CD4-positive, alpha-beta T cell treated with Interleukin-17A for 4 hours (primary cell): ENCODE measurements at places on chromosomes 5 and 9.
A peak's percentile ranks its signal among the peaks of the same experiment; 100 is the strongest.

DNA sequence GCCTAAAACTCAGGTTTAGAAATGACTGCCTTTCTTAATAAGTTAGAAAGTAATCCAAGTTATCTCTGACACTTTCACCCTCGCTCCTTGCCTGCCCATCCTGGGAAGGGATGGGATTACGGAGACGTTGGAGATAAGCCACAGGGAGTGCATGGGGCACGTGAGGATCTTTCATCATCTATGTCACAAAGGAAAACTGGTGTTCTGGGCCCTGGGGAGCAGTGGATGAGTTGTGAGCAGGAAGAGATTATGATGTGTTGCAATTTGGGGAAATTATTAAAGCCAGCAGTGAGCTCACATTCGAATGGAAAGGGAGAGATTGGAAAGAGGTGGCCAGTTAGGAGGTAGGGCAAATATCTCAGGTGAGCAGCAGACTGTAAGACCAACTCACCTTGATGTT is 12.8 kb downstream of the AFAP1L1 start:
- DNase-seq = no peak

DNA sequence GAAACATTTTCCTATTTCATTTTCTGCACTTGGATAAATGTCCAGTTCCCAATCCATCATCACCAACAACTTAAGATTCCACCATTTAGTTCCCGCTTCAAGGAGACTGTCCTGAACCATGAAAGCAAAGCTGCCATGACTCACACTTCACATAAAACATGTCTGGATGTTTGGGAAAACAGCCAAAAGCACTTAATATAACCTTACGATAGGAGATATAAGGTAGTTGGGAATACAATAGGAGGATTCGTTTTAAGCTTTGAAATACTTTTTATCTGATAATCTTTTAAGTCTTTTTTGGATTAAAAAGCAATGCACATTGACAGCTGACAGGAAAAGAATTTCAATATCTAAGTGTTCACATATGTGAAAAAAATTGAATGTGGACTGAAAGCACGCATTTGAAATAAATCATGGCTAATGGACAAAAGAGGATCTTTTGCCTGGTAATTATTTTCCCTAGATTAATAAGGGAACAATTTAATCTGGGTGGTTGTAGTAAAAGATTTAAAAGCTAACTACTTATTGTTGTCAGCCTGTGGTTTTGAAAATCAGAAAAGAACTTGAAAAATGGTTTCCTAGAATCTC is 17.3 kb upstream of the TGFBI start:
- no peak for DNase-seq

DNA sequence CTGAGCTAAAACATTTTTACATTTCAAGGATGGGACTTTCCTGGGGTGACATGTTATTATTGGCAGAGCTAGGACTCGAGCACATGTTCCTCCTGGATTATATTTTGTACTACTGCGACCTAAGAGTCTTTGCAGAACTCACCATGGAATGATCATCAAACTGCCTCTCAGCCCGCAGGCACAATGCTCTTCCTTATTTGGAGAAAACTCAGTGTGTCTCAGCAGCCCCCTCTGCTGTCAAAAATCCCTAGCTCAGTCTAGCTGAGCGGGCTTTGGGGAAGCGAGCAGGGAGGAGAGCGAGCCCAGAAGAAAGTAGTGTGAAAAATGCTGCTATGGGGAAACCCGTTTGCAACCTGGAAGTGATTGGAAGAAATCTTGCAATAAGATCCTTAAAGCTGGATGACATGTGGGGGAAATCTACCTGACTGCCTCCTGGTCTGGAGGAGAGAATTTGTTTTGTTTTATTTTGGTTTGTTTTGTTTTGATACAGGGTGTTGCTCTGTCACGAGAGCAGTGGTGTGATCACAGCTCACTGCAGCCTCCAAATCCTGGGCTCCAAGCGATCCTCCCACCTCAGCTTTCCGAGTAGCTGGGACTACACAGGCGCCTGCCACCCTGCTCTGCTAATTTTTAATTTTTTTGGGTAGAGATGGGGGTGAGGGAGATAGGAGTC is 89.9 kb upstream of the CLINT1 start:
- DNase-seq = peak; percentile 83

GRCh38 chr5:157582731-157583620 is 7.4 kb upstream of the ADAM19 start:
- no peak for DNase-seq

- no peak for DNase-seq
Observed at GRCh38 chr9:3329361-3329760, 196.4 kb downstream of the RFX3 start.

DNA sequence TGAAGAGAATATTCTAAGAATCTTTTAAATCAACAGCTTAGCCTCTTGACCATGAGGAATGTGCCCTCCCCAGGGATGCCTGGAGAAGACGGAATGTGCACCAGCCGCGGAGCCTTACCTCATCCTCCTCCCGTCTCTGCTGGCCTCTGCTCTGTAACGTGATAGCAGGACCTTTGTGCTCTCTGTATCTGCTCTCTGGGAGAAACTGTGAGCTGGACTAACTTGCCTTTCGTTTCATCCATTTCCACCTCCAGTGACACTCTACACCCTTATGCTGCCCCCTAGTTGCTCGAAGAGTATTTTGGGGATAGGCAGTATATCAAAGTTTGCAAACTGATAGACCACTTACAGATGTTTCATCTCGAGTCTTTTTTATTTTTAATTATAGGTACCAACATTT is 141.4 kb downstream of the NPR3 start:
- no peak for DNase-seq

- no peak for DNase-seq
Observed at GRCh38 chr5:96006291-96006690, 44.6 kb upstream of the ELL2 start.

- no peak for DNase-seq
Observed at GRCh38 chr9:11356067-11356466, 743.3 kb upstream of the PTPRD start.

GRCh38 chr9:14314424-14314928 is 535 bp upstream of the NFIB start:
- DNase-seq = no peak

GRCh38 chr9:86464242-86464641 is 110.0 kb upstream of the TUT7 start:
- no peak for DNase-seq

- DNase-seq = no peak
Observed at GRCh38 chr5:180977852-180978251, 10.8 kb upstream of the BTNL3 start.

GRCh38 chr9:96565671-96566497 is 53.8 kb downstream of the CDC14B start:
- no peak for DNase-seq

DNA sequence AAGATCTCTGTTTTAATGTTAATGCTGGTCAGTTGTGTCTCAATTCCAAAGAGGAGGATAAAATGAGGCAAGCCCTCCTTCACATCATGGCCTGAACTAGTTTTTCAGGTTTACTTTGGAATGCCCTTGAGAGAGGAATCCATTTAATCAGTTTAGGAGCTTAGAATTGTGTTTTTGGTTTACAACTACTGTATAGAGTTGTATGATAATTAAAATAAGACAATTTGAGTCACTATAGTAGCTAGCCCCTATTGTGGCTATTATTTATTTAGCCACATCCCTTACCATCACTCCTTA is 107.8 kb upstream of the PRLR start:
- DNase-seq = no peak

- no peak for DNase-seq
Observed at GRCh38 chr9:127081250-127082185, 40.9 kb downstream of the ANGPTL2 start.

GRCh38 chr5:172593721-172594235 is 47.3 kb upstream of the NEURL1B start:
- DNase-seq = no peak

- DNase-seq = peak; percentile 49
Observed at GRCh38 chr9:131731644-131732043, 8.2 kb downstream of the RAPGEF1 start.

DNA sequence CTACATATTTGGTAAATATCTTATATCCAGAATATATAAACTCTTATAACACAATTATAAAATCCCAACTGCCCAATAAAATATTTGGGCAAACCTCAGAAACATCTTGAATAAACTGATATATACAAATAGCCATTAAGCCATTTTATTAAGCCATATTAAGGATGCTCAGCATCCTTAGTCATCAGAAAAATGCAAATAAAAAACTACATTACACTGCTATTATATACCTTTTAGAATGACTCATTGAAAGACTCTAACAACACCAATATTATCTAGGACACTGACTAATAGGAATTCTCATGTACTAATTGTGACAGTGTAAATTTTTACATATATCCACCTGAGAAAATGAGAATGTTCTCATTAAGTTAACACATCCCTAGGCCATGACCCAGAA is 77.8 kb downstream of the CDH10 start:
- no peak for DNase-seq

DNA sequence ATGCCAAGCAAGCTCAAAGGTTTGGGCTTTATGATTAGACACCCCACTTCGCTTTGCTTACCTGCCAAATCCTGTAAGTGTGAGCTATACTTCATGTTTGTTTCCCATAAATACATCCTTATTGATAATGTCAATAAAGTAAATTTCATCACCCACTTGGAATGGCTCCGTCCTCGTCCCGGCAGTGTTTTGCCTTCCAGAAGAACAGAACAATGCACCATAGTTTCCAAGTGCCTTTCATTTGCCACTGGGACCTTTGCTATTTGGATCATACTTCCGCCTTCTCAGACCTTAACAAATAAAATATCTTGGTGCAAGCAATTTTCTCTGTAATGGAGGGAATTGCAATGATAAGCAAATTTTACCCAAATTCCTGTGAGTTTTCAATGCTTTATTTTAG is 229.3 kb downstream of the PIK3R1 start:
- no peak for DNase-seq

- no peak for DNase-seq
Observed at GRCh38 chr5:138528208-138528607, 14.8 kb downstream of the ETF1 start.

DNA sequence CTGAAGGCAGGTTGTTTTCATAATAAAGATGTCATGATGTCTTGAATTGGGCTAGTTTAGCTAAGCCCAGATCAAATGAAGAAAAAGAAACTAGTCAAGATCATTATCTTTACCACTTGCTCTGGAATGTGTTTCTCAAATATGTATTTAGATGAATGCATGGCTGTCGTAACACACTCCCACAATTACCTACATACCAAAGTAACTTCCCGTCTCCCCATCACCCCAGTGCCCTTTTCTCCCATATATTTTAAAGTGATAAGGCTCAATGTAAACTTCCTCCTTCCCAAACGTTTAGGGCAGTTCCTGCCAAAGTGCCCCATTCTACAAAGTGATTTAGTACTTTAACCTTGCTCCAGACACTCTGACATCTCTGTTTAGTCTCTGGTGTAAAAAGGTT is 61.4 kb downstream of the SLC1A3 start:
- DNase-seq = no peak

- no peak for DNase-seq
Observed at GRCh38 chr9:136994180-136994887, 2.0 kb downstream of the CLIC3 start.

- DNase-seq = no peak
Observed at GRCh38 chr9:18366184-18366583, 107.8 kb upstream of the ADAMTSL1 start.

DNA sequence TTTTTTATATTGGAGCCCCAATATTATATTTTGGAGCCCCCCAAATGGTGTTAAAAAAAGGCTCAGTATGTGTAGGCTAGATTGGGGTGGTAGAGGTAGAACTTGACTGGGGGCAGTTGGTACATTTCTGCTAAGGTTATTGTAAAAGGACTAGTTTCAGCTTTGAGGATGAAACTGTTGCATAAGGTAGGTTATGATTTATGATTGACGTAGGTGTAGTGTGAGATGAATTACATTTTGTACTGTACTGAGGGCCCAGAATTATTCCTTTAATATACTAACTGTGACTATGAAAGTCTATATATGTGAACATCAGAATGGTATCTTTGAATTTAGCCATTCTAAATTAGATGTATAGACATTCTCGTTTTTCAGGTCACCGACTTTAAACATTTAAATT is 3.6 kb downstream of the RIC1 start:
- DNase-seq = no peak

DNA sequence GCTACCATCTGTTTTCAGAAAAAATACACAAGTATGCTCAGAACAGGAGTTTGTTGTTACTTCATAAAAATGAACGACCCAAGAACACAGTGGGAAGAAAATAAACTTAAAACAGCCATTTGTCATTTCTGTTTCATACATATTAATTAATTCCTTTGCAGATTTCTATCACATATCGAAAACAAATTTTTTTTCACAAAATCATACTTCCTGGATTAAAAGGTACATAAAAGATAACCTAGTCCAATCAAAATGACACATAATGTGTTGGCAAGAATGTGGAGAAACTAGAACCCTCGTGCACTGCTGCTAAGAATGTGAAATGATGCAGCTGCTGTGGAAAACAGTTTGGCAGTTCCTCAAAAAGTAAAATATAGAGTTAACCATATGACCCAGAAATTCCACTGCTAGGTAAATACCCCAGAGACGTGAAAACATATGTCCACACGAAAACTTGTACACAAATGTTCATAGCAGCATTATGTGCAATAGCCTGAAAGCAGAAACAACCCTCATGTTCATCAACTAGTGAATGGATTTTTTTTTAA is 46.0 kb downstream of the MYO10 start:
- no peak for DNase-seq

DNA sequence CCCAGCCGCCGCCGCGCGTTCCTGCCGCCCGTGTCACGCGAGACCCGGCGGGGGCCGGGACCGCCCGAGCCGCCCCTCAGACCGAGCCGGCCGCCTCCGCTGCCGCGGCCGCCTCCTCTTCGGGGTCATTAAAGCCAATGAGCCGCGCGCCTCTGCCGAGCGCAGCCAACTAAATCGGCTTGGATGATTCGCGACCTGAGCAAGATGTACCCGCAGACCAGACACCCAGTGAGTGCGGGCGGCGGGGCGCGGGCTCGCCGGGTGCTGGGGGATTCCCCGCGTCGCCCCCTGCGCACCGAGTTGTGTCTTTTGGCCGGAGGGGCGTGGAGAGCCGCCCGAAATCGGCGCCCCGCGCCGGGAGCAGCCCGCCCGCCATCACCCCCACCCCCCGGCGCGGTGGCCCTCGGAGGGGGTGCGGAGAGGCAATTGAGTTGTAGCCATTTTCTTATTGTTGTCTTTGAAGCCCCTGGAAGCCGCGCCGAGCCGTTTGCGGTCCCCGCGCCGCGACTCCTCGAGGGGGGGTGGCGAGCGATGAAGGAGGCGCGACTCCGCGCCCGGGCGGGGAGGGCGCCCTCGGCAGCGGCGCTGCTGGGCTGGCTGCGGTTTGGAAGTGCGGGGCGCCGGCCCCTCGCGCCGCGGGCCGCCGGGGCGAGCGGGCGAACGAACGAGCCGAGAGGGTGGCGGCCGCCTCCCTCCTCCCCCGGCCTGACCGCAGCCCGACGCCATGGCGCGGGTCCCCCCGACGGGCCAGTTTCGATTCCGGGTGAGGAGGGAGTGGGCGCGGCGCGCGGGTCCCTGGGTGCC is 1.0 kb downstream of the TLE4 start:
- peak; percentile 67 for DNase-seq

- no peak for DNase-seq
Observed at GRCh38 chr9:94703488-94704140, 22.9 kb upstream of the AOPEP start.
